ENCODE measurements at places on chromosomes 3 and 15.

- DNase-seq, result no peak
Measured at GRCh38 chr3:29721789-29722188, 440.9 kb downstream of the RBMS3 start.

- DNase-seq, result no peak
Measured at GRCh38 chr3:69032142-69032541, 18.7 kb upstream of the EOGT start.

GRCh38 chr3:120673116-120673515 is 8.9 kb downstream of the HGD start:
- DNase-seq, result no peak

DNA sequence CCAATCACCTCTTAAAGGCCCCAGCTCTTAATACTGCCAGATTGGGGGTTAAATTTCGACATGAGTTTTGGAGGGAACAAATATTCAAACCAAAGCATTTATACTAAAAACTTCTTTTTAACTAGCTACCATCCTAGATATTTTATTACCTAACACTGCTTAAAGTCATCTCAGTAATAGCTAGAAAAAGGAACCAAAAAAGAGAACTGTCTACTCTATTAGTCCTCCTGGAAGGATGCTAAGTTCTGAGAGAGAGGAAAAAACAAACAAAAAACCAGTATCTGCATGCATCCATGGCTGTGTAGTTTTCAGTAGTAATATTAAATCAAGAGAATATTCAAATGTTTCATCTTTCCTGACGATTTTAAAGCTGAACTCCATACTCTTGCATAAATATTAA is 5.8 kb downstream of the CPOX start:
- DNase-seq, result no peak

DNA sequence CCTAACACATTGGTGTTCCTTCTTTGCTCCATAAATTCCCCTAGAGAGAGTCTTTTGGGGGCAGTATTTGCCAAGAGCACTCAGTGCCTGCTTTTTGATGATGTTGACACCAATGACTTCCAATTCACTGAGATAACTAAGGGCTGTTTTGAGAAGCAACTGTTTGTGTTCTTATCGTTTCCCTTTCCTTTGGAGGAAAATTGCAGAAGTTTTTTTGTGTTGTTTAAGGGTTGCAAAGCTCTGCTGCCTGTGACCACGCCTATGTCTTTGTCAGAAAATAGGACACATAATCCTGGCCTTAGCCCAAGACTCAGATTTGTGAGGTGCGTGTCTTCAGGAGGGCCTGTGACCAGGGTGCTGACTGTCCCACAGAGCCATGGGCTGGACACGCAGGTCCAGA is 99.6 kb downstream of the FAM43A start:
- DNase-seq, result no peak

Data from DMS153 (cell line).